ENCODE measurements at places on chromosomes 6 and 20.

DNA sequence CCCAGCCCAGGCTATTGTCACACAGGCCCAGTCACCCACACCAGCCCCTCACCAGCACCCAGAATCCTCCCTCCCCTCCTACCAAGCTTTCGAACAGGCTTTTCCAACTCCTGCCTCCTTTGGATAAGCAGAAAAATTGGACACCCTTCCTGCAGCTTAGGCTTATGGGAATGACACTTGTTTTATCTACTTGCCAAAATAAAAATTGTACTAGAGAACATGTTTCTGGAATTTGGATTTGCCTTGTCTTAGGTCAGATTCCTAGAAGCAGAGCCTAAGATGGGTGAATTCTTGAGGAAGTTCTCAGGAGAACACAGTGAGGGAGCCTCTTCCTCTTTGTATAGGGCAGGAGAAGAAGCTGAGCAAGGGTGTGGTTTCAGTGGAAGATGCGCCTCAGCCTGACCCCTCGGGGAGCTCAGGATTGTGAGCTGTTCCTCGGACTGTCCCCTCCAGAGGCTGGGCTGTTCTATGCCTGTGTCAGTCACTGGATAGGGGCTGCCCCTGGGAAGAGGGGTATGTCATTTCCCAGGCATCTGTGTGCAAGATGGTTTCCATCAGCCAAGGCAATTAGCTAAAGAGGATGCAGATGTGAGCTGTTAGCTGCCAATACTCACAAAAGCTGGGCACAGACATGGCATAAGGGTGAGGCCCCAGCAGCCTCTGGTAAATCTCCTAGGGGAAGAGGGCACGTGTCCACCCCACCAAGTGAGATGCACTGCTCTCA, 33.9 kb downstream of the ITPR3 start:
- no peak for DNase-seq

DNA sequence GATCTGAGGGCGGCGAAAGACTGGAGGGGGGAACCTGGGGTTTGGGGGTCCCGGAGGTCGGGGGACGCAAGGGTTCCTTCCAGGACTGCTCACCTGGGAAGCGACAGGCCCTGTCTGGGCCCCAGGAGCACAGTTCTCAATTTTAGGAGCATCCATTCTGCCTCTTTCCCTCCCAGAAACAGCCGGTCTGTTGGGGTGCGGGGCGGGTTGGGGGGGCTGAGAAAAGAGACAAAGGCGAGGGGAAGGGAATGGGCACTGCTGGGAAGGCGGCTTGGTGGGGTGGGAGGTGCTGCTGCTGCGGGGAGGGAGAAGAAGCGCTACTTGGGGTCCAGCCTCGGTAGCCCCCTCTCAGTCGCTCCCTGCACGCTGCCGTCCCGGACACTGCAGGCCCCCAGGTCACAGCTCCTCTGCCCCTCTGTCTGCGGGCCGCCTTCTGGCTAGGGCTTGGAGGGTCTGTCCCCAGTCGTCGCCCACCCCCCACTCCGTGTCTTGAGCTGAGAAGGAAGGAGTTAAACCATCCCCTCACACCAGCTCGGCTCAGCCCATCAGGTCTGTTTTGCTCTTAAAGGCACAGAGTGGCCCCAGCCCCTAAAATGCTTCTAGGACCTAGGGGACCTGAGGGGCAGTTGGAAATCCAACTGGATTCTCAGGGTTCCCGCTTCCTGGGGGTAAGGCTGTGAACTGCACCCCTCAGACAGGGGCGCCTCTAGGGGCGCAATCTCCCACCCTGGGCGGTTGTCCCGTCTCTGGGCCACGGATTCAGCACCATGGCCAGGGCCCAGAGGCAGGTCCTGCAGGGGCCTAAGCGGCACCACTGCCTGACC, 690 bp downstream of the GDAP1L1 start:
- DNase-seq: no peak

- DNase-seq: no peak
These were observed 123.3 kb upstream of the PHACTR3 start for GRCh38 chr20:59481067-59481466.

DNA sequence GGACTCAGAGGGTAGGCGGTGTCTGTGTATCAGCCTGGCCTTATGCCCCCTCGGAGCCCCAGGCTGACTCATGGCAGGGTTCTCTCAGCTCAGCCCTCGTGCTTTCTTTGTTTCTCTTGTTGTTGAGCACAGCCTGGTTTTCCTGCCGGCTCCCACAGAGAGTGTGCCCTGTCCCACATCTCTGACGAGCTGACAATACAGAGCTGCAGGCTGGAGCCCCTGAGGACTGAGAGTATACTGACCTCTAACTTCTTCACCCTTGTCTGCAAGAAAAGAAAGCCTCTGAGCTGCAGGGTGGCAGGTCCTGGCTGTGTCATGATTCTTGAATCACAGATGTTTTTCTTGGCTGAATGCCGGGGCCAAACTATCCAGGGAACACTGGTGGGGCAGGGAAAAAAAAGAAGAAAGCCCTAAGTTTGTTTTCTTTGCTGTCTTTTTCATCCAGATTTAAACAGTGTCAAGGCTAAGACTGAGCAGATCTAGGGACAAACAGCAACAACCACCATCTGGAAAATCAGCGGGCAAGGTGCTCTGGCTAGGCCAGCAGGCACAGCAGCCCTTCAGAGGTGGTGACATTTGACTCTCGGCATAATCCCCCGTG, 63.3 kb upstream of the ZNF133 start:
- DNase-seq: no peak

DNA sequence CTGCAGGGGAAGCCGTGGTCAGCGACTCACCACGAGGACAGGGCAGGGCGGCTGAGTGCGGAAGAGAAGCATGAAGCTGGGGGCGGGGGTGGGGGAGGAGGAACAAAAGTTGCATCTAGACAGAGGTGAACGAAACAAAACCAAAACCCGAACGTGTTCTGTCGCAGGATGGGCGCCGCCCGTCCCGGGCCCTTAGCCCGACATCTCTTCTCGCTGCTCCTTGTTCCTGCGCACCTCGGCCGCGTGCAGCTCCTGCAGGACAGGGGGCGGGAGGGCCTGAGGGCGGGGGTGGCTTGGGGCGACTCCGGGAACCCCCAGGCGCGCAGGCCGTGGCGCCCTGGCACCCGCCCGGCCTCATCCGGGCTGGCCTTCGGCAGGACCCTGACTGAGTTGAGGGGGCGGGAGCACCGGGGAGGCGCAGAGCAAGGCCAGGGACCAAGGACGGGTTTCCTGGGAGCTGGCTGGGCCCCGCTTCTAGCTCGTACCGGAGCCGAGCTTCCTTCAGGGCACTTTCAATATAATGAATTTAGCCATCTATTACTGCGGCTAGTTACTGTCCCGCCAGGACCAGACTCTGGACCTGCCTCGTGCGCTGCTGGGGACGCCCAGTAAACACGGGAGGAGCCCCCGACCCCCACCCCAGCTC, 12.0 kb downstream of the STMN3 start:
- no peak for DNase-seq

- DNase-seq: no peak
These were observed 10.9 kb downstream of the LRRC1 start for GRCh38 chr6:53805725-53806124.

GRCh38 chr6:145214570-145214969, 520.8 kb downstream of the EPM2A start:
- no peak for DNase-seq

GRCh38 chr6:105179244-105180065, at the start of gene POPDC3:
Gene POPDC3 (minus strand): TSS chr6:105180014. CDS start chr6:105161909, 18,105 bp downstream.
- no peak for DNase-seq

Measured in GM12864 (cell line).